ENCODE measurements at places on chromosomes 2 and 18.

DNA sequence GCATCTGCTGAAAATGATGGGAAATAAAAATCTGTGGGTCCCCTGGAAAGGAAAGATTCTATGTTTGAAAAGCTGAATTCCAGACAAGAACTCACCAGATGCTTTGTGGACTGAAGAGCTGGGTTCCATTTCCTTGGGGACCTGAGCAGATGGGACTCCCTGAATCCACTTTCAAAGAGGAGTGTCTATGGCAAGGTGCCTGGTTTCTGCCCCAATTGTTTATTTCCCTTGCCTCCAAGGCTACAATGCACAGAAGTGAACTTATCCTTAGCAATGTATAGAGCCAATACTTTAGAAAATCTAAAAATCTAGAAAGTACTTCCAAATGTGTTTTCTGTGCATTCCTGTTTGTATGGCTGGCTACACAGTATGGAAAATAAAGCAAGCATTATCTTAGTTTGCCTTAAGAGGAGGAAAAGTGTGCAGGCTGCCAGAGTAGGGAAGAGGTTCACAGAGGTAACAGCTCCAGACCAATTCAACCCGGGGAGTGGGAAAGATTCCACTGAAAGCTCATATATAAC, 420.5 kb downstream of the NRXN1 start:
- DNase-seq = no peak

GRCh38 chr2:54559593-54560145, 103.5 kb downstream of the SPTBN1 start:
- DNase-seq = peak; percentile 75

DNA sequence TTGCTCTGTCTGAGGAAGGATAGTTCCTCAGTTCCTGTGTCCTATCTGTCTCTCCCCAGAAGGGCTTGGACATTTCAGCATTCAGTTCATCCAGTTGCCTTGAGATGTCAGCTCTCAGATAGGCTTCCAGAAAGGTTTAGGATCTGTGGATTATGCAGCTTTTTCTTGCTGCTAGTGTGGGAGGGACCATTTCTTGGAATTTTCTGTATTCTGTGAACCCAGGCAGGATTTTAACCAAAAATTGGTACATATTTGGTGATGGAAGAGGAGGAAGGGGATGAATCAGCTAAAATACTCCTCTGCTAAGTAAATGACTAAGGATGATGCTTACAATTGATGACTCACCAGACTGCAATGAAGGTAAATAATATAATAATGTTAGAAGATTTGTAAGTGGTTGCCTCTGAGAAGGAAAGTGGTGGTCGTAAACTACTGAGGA, 58.6 kb upstream of the DOCK10 start:
- no peak for DNase-seq

- no peak for DNase-seq
Measured at GRCh38 chr2:205750797-205751196, 68.5 kb downstream of the NRP2 start.

DNA sequence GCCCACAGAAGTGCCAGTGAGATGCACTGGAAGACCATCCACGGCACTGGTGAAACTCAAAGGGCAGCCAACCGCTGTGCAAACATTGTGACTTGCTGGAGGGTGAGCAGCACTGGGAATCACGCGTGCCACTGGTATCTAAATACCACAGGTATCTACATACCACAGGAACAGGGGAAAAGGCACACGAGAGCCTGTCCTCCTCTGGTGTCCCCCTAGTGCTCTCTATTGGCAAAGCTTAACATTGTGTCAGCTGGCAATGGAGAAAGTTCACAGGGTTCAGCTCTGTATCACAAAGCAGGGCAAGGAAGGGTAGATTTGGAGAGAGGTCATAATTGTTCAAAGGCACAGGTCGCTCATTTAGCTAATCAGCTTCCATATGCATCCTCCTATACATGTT, 12.6 kb upstream of the SEC11C start:
- no peak for DNase-seq

DNA sequence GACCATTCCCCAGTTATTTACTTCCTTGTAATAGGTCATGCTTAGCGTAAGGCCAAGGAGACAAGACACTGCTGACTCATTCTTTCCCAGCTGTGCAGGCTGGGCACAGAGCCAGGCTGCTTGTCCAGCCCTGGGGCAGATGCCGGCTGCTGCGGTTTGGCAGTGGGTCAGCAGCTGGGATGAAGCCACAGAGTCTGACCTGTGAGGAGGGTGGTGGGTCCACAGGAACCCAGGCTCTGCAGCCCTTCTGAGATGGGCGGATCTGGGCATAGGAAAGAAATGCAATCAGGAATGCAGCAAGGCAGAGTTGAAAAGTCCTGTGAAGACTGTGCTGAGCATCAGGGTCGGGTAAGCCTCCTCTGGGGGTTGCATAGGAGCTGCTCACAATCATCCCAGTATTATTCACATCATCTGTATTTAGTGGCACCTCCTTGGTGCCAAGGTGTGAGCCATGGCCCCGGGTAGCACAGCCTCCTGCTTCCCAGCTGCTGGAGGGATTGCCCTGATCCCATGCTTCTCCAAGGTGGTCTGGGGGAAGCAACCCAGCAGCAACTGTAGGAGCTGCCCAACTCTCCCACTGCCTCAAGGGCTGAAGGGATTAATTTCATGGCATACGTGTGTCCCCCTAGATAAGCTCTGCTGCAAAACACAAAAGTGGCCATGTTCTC, 139.0 kb downstream of the DDX1 start:
- DNase-seq = peak; percentile 93

DNA sequence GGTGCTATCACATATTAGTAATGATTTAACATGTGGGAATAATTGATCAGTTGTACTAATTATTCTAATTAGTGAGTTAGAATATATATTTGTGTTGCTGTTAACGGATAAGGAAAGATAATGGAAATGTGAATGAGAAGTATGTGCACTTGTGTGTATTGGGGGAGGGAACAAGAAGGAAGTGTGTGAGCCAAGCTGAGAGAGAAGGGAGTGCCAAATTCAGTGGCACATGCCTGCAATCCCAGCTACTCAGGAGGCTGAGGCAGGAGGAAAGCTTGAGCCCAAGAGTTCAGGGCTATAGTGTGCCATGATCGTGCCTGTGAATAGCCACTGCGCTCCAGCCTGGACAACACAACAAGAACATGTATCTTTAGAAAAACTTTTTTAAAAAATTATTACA, 9.3 kb downstream of the BARD1 start:
- no peak for DNase-seq

DNA sequence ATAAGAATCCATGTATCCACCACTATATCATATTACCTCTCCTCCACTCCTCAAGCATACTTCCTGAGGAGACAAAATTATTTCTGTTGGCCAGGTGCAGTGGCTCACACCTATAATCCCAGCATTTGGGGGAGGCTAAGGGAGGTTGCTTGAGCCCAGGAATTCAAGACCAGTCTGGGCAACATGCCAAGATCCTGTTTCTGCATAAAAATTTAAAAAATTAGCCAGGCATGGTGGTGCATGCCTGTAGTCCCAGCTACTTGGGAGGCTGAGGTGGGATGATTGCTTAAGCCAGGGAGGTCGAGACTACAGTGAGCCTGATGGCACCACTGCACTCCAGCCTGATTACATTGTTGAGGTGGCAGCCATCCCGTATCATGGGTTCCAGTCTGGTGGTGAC, 9.2 kb downstream of the INHA start:
- no peak for DNase-seq

DNA sequence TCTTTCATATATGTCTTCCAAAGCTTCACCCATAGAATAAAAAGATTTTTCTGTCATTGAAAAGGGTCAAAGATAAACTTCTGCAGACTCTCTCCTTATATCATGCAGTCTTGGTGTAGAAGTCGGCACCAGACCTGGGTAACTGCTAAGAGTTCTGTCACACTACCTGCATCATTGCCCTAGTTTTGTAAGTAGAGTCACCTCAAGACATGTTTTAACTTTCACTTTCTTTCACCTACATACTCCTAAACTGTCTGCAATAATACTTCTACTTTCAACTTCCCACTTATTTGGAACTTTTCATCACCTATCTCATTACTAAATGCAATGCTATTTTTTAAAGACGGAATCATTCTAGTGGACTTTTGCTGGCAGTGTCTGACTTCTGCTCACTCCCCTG, 475.6 kb upstream of the VRK2 start:
- no peak for DNase-seq

DNA sequence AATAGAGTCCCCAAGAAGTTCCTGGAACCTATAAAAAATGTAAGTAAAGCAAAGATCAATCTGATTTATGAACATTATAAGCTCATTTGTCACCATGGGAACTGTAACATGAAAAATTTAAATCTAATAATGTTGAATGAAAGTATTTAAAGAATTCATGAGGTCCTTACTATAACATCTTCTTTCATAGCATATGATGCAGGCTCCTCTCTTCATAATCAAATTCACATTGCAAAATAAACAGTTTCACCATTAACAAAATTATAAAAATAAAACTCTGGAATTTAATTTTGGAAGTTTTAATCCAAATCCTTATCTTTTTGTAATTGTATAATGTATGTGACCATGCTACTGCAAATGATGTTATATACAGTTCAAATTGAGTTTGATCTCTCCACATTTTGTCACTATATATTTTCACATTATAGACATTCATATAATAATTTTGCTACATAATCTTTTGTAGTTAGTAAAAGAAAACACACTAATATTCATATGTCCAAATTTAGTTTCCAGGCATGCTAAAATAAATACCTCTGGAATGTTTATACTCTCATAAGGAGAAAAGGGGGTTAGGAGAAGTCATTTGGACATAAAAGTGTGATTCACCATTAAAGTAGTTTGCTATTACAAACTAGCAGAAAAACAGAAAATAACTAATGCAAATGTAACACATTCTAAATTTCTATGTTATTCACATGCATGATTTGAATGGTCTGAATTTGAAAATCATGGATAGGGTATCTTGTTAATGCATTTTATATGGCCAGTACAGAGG, 954.1 kb downstream of the DSC3 start:
- no peak for DNase-seq

DNA sequence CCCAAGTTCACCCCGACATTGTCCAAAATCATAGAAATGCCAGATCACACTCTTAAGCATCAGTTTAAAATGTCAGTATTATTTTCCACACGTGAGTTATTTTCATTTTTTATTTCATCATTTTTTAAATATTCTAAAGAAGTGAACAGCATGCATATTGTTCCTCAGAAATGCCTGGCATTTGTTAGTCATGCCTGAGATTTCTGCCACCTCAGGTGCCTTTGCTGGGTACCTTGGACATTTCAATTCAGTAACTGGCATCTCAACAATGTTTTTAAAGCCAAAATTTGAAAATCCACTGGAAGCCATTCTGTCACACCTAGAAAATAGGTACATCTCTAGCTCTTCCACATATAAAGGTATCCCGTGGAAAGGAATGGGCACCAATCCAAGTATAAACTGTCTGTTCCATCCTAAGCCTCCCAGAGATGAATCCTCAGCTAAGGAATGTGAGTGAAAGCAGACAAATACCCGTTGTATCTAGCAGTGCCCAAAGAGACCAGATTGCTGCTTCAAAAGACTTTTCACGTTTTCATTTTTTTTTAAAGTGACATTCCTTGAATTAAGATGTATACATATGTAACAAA, 159.8 kb downstream of the ZNF385B start:
- DNase-seq = no peak

DNA sequence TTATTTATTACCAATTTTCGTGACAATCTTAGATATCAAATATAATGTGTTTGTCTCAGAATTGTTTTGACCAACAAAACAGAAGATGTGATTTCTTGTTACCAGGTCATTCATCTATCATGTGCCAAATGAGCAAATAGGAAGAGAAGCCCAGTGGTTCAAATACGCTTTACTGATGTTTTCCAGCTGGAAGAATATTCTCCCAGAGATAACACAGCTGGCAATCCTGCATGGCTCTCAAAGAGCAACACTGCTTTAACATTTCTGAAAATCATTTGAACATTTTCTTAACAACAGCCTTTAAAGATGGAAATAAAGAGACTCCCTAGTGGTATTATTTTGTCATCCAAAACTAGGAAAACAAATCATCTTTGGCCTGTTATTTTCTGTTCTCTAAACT, 359.8 kb downstream of the CTNNA2 start:
- no peak for DNase-seq

DNA sequence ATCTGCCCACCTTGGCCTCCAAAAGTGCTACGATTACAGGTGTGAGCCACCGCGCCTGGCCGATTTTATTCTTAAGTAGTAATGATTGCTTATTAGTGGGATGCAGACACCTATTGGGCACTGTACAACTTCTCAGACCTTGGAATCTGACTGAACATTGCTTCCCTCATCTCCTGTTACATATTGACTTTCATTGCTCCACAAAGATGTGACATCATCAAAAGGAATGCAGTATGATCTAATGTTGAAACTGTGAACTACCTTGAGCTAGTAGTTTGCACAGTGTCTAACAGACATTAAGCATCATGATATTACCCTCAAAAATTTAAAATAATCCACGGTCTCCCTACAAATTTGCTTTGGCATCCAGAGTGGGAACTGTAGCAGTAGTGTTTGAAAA, 109.8 kb upstream of the SIX2 start:
- no peak for DNase-seq
